ENCODE measurements at places on chromosomes 5 and 9.

GRCh38 chr5:129377504-129377903 lies 82.6 kb upstream of the ADAMTS19 start:
- no peak for DNase-seq

- DNase-seq: peak; percentile 48
Observed at GRCh38 chr5:177005619-177006264, 837 bp downstream of the UIMC1 start.

DNA sequence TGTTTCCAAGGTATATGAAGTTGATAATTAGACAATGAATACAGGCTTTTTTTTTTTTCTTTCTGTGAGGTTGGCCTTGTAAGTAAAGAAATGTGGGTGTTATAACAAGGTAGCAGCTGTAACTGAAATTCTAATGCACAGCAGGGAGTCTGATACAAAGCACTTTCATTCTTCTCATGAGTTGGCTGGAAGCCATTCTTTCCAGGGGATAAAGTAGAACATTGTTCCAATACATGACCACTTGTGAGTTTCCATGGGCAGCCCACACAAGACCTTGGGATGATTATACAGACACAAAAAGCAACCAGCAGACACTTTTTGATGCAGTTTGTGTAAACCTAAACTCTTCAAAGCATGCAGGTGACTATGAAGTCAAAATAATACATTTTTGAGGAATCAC lies 1785.9 kb upstream of the WWC1 start:
- DNase-seq: no peak

GRCh38 chr5:133371371-133372155 lies 240.8 kb downstream of the FSTL4 start:
- no peak for DNase-seq

DNA sequence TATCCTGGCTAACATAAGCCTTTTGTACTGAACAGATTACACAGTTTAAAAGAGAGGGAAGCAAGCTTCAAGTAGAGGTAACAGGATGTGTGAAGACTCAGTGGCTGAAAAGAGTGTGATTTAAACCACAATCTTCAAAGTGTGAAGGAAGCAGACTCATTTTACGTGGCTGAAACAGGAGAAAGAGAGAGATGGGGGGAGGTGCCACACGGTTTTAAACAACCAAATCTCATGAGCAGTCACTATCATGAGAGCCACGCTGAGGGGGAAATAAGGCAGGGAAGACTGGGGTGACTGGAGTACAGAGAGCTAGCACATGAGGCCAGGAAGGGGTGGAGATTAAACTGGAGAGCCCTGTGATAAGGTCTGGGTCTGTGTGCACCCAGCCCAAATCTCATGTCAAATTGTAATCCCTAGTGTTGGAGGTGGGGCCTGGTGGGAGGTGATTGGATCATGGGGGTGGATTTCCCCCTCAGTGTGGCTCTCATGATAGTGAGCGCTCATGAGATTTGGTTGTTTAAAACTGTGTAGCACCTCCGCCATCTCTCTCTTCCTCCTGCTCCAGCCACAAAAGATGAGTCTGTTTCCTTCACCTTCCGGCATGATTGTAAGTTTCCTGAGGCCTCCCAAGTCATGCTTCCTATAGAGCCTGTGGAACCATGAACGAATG lies 318.6 kb upstream of the CD180 start:
- DNase-seq: no peak

GRCh38 chr9:135907431-135908092 lies at the start of gene CAMSAP1:
CAMSAP1 (minus strand) TSS chr9:135907546; CDS start chr9:135907159, 387 bp downstream.
- DNase-seq: peak; percentile 97

DNA sequence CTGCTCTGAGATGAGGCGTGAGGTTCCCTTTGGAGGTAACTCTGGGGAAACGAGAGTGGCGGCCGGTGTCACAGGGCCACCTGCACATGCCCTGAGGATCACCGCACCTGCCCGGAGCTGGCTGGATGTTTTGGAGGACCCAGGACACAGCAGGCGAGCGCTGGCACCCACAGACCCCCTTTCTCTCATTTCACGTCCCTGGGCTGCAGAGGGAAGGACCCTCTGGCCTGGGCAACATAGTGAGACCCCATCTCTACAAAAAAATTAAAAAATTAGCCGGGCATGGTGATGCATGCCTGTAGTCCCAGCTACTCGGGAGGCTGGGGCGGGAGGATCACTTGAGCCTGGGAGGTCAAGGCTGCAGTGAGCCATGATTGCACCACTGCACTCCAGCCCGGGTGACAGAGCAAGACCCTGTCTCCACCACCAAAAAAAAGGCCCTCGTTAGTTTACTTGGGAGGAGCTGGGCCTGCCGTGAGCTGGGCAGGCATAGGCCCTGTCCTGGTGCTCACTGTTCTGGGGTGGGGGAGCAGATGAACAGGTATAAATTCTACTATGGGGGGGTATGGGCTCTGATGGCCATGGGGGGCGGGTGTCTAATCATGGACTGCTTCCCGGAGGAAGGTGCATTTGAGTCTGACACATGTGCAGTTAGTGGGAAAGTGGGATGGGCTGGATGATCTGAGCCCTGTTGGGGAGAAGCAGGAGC lies 96.9 kb upstream of the RAPGEF1 start:
- DNase-seq: no peak

DNA sequence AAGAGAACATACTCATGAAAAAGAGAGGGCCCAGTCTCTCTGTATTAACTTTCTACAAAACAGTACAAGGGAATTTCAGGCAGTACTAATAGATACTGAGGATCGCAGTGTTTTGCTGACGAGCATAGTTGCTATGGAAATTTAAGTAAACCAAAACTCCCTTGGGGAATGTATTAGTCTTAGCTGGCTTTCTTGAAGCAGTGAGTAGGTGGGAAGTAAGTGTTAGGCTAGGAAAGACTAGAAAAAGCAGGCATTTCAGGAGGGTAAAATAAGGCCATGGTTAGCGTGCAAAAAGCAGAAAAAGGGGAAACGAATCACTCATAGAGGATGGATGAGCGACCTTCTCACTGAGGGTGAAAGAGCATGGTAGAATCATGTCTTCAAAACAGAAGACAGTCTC lies 84.3 kb upstream of the ACTBL2 start:
- no peak for DNase-seq

DNA sequence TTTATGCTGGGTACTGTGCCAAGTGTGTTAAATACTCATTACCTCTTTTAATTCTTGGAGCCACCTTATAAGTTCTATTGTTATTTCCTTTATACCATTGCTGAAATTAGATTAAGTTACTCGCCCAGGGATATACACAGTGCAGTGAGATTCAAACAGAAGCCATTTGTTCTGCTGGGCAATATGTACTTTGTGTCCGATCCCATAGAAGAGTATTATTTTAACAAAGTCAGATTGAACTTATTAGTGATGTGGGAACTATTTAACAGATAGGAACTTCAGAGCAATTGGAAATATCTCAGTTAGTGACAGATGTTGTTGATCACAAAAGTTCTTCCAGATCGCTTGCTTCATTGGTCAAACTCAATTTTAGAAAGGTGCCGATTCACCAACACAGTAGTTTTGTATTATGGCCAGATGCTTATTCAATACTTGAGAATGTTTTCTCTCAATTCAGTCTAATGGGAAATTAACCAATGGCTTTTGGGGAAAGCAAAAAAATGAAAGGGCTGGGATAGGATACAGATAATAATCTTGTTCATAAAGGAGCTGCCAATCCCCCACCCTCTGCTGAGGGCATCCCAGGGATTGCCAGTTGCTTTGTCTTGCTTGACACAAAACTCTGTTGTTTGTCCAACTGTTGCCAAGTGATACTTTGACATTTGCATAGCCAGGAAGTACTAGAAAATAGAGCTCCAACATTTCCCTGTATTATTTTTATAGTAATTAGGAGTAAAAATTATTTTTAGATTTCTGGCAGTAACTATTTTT lies 94.8 kb upstream of the SEMA6A start:
- no peak for DNase-seq

DNA sequence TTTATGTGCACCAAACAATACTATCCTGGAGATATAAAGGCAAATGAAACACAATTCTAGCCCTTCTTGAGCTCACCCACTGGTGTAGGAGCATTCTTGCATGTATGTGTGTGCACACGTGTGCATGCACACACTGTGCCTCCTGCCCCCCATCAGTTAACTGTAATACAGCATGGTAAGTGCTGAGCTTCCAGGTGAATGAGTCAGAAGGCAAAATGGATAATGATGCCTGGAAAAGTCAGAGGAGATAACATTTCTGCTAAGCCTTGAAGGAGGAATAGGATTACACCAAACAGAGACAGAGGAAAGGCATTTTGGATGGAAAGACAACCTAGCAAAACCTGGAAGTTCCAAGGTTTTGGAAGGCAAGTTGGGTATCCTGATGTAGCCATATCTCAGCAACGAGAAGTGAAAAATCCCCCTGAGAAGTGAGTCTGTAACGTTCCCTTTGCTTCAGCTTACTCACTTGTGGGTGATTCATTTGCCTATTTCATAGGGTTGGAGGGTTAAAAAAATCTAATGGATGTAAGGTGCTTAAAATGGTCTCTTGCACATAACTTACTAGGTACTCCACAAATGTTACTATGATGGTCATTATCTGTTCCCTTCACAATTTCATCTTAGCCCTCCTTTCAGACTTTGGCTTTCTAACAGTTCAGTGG lies 101.4 kb upstream of the STC2 start:
- no peak for DNase-seq

DNA sequence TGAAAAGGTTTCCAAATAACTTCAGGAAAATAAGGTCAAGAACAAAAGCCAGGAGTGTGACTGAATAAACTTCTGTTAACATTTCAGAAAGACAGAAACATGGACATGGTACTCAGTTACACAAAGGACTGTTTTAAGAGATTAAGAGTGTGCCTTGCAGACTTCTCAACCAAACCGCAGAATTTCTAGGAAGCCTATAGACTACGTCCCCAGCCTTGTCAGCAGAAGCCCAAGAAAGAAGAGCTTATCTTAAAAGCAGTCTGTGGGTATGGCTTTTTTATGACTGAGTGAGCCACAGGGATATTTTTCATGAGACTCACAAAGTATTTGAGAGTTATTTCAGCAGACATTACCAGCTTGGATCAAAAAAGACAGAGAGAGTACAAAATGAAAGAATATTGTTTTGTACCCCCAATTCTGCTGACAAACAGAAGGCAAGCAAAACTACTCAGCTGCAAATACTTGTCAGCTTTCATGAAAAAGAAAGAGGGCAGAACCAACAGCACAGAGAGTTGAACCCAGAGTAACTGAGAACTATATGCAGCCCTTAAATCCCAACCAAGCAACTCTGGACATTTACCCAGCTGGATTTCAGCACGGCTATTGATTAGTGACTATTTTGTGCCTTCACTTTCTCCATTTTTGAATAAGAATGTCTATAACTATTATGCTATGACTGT lies 711.0 kb upstream of the CTNND2 start:
- DNase-seq: peak; percentile 17

GRCh38 chr9:136364942-136365774 lies 1.6 kb upstream of the DNLZ start:
- no peak for DNase-seq

- no peak for DNase-seq
Observed at GRCh38 chr5:6636293-6636692, 3.1 kb downstream of the SRD5A1 start.

DNA sequence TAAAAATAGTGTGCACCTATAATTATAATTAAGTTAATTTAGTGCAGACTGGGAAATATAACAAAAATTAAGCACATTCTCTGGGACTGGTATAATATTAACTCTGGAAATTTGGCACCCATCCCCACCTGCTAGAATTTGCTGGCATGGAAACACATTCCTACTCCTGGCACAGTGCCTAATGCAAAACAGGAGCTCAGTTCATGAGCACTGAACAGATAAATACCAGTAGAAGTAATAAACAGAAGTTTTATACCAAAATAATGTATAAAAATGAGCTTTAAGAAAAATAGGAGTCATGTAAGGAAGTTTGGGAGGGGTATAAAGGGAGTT lies 23.7 kb upstream of the NPR3 start:
- peak; percentile 64 for DNase-seq

DNA sequence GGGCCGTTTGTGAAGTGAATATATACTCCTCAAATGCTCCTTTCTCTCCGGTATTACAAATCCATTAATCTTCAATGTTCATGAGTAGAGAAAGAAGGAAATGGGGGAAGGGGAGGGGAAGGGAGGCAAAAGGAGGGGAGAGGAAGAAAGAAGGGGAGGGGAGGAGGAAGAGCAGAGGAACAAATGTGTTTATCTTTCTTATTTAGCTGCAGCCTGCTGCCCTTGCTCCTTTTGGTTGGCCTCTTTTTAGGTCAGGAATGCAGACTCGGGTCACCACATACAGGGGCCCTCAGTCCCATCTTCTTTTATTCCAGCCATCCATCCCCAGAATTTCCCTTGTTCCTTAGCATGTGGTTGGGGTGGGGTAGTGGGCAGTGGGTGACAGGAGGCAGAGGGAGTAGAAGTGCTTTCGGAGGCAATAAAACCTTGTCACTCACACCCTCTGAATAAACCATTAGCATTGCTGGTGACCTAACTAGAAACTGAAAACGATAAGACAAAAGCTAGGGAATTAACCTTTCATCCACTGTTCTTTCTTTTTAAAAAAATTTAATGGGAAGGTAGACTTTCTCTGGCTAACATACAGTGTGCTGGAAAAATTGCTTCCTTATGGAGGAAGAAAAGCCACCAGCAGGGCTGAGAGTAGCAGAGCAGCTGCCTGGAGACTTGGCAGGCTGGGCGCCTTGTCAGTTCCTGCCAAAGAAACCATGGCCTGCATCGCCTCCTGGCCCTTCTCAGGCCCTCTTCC lies 16.8 kb upstream of the PRLR start:
- peak; percentile 61 for DNase-seq

DNA sequence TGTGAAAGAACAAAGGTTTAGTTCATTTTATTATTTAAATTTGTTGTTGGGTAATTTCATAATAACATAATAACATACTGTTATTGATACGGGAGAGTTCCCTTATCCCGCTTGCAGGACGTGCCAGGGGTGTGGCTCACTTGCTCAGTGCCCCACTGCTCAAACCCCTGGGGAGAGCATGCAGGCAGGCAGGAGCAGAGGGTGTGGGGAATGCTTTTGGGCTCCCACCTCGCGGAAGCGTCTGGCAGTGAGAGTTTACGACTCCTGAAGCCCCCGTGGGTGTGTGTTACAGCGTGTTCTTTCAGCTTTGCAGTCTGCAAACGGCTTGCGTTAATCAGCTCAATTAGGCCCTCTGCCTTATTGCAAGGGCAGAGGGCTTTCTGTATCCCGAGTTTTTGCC lies 675.9 kb downstream of the SEMA5A start:
- no peak for DNase-seq

DNA sequence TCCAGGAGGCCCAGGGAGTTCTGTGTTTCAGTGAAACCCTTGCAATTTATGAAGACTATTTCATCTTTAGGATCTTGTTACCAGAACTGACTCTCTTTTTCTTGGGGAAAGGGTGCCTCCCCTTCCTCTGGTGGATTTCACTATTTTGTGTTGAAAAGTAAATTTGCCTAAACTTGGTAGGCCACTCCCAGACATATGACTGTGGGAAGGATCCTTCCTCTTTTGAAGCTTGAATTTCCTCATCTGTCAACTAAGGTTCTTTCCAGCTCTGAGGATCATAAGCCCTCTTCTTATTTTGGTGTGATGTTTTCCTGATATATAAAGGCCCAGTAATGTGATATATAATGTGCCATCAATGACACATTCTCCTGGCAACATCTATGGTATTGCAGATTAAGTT lies 59.1 kb upstream of the ZFAND5 start:
- no peak for DNase-seq

- DNase-seq: no peak
Observed at GRCh38 chr9:114235033-114235661, 79.8 kb downstream of the COL27A1 start.

- no peak for DNase-seq
Observed at GRCh38 chr5:93164690-93165089, 416.3 kb downstream of the NR2F1-AS1 start.

- peak; percentile 74 for DNase-seq
Observed at GRCh38 chr5:141850244-141850768, 27.9 kb downstream of the PCDH1 start.

All from T47D (cell line).